Activated CD8-positive, alpha-beta memory T cell treated with anti-CD3 and anti-CD28 coated beads, Interleukin-2, amount 10 ng/mL, durations not matched to agents 7 days and 5 days (primary cell): ENCODE measurements at places on chromosomes 2 and 18. TPM values are rescaled to one million over a fixed set of nuclear protein-coding genes. Genes with fewer than 3 reads are reported as not detected.

MROH2A gene
- total RNA-seq, result not detected

ALK gene
- total RNA-seq, result not detected

TMBIM1 gene
- total RNA-seq, result 51.5 TPM

MOGAT1 gene
- not detected for total RNA-seq

LHCGR gene
- total RNA-seq, result not detected

SAG gene
- 0.23 TPM for total RNA-seq

DNA sequence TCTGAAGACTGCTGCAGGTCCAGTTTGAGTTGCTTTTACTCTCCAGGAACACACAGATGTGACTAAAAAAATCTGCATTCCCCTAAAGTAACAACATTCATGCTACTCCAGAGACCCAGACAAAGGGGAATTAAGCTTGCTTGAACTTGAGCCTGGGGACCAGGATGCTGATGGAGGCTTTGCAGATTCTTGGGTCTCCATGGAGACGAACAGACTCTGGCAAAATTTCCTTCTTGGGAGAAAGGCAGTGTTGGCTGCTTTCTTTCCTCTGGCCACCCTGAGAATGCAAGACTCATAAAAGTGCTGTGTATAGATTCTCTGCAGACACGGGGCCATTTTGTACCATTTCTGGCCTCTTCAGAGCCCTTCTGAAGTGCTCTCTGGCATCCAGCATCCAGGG lies 112.0 kb downstream of the ACTR3 start:
- no peaks in the 10 kb centered on the region for H3K36me3 ChIP-seq
- peaks cover 4% of the 10 kb centered on the region for H3K4me1 ChIP-seq

DNA sequence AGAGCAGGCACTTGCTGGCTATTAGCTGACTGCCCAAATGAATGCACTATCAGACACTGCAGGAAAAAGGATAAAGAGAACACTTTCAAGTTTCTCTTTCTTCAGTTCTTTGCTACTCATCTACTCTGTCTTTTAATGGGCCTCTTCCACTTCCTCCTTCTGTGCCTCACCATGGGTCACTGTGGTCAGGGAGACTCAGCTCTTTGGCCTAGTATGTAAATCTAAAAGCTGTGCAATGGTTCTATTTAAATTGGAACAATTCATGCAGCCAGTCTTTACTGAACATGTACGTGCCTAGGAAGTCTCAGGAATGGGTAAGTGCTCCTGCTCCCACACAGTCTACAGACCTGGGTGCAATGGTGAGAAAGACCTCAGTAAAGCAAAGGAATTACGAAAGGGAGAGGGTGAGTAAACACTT lies 79.1 kb upstream of the DNMT3A start:
- H3K36me3 ChIP-seq, result peaks cover 19% of the 10 kb centered on the region
- H3K4me3 ChIP-seq, result no peak overlapping the region
- H3K4me1 ChIP-seq, result peaks cover 27% of the 10 kb centered on the region
- H3K27ac ChIP-seq, result no peak overlapping the region
- DNase-seq, result no peak

GRCh38 chr2:115165529-115166109 lies 723.2 kb downstream of the DPP10 start:
- peaks cover 5% of the 10 kb centered on the region for H3K36me3 ChIP-seq
- no peak overlapping the region for H3K4me3 ChIP-seq
- peaks cover 5% of the 10 kb centered on the region for H3K4me1 ChIP-seq
- no peak for DNase-seq
- no peak overlapping the region for H3K27ac ChIP-seq

- no peak overlapping the region for H3K4me3 ChIP-seq
- H3K27ac ChIP-seq, result no peak overlapping the region
- no peaks in the 10 kb centered on the region for H3K27me3 ChIP-seq
- H3K36me3 ChIP-seq, result no peaks in the 10 kb centered on the region
- no peak for DNase-seq
Observed at GRCh38 chr2:217325251-217325650, 465.4 kb upstream of the TNP1 start.

DNA sequence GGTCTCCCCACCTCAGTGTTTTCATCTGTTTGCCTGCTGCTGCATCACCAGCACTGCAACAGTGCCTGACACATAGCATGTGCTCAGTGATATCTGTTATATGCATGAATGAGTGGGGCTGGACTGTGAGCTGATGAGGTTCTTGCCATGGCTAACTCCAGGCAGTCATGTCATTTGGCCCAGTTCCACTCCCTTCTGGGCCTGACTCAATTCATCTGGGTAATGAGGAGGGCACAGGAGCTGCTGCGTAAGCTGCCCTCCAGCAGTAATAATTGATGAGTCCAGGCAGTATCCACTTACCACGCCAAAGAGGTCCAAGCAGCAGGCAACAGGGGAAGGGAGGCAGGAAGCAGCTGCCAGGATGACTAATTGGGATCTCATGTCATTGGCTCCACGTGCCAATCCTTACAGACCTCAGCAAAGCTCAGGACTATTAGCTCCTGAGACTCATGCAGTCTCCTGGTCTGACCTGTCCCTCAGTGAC lies 34.1 kb upstream of the MAT2A start:
- H3K27ac ChIP-seq, result no peak overlapping the region
- H3K36me3 ChIP-seq, result no peaks in the 10 kb centered on the region
- no peaks in the 10 kb centered on the region for H3K4me1 ChIP-seq
- no peak overlapping the region for H3K4me3 ChIP-seq
- DNase-seq, result no peak

DNA sequence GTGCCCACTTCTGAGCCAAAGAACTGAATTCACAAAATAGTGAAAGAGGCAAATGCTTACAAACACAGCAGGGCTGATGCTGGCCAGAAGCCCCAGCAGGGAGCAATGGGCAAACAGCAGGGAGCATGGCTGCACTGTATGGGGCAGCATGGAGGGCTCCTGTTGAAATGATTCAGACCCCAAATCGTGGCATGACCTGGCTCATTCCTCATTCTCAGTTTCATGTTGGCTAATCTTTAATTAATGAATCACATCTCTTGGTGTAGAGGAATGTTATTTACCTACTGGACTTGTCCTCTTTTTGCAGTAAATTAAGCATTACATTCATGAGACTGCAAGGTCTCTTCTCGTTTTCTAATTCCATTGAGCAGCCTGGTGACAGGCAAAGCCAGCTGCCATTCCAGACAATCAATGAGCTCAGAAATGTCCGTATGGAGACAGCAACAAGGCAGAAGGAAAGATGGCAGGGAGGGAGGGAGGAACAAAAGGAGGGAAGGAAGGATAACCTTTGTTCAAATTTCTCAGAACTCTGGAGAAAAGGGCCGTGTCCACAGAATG lies 84.9 kb upstream of the ST8SIA3 start:
- no peak for DNase-seq
- H3K4me1 ChIP-seq, result no peaks in the 10 kb centered on the region
- no peaks in the 10 kb centered on the region for H3K36me3 ChIP-seq

- no peaks in the 10 kb centered on the region for H3K36me3 ChIP-seq
- no peaks in the 10 kb centered on the region for H3K4me1 ChIP-seq
- H3K27me3 ChIP-seq, result no peaks in the 10 kb centered on the region
- H3K4me3 ChIP-seq, result no peak overlapping the region
- no peak for DNase-seq
Observed at GRCh38 chr2:132725748-132726147, 55.7 kb upstream of the LYPD1 start.

- H3K27ac ChIP-seq, result no peak overlapping the region
- H3K27me3 ChIP-seq, result no peaks in the 10 kb centered on the region
- H3K4me3 ChIP-seq, result no peak overlapping the region
- H3K36me3 ChIP-seq, result no peaks in the 10 kb centered on the region
Observed at GRCh38 chr2:134576478-134576877, 142.3 kb downstream of the TMEM163 start.

DNA sequence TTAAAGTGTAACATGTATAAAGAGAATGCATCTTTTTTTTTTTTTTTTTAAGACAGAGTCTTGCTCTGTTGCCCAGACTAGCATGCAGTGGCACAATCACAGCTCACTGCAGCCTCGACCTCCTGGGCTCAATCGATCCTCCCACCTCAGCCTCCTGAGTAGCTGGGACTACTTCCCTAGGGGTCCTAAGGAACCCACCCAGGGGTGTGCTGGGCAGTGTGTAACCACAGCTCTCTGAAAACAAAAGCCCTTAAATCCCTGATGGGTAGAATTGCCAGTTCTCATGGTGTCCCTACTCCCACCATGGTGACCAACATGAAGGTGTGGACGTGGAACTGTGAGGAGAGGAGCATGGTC lies 105.6 kb upstream of the ST3GAL5 start:
- H3K4me1 ChIP-seq, result peaks cover 73% of the 10 kb centered on the region
- peak overlapping the region; percentile 94 for H3K27ac ChIP-seq
- H3K36me3 ChIP-seq, result peaks cover 9% of the 10 kb centered on the region
- H3K4me3 ChIP-seq, result no peak overlapping the region

GRCh38 chr2:24228470-24228869 lies 53.6 kb downstream of the FAM228A start:
- no peaks in the 10 kb centered on the region for H3K36me3 ChIP-seq
- no peak for DNase-seq
- H3K27ac ChIP-seq, result no peak overlapping the region
- H3K27me3 ChIP-seq, result no peaks in the 10 kb centered on the region

DNA sequence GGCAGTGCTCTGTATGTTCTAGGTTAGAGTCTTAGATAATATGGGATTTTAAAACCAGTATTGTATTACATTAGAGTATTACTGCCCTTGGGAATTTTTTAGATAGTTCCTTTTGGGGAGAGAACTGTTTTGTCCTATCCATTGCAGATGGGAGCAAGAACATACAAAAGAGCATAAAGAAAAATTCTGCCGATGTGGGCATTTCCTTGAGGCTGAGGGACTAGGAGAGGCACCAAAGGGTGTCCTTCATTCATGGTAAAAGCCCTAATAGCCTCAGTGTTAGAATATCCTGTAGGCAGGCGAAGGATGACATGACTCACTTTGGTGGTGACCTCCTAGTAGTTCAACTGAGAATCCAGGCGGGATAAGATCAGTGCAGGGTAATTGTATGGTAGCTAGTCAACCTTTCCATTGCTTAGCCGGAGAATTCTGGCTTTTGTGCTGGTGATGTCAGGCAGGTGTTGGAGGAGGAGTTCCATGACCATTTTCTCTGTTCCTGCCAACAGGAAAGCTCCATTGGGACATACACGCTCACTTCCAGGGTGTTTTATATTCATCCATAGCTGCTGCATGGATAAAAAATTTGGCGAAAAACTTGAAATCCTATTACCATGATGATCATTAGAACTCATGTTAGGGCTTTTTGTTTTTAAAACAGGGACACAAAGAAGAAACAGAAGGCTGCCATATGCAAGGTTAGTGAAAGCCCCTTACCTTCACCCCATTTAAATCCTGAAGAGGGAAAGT lies 28.1 kb downstream of the EPAS1 start:
- H3K4me1 ChIP-seq, result peaks cover 14% of the 10 kb centered on the region
- H3K36me3 ChIP-seq, result no peaks in the 10 kb centered on the region
- no peak for DNase-seq

- no peak overlapping the region for H3K4me3 ChIP-seq
- no peaks in the 10 kb centered on the region for H3K4me1 ChIP-seq
- no peak overlapping the region for H3K27ac ChIP-seq
- no peak for DNase-seq
Observed at GRCh38 chr2:56522605-56523089, 338.9 kb downstream of the CCDC85A start.

GRCh38 chr2:31011587-31011986 lies 126.7 kb downstream of the GALNT14 start:
- DNase-seq, result no peak
- peaks cover 20% of the 10 kb centered on the region for H3K27me3 ChIP-seq
- no peaks in the 10 kb centered on the region for H3K4me1 ChIP-seq
- no peaks in the 10 kb centered on the region for H3K36me3 ChIP-seq
- no peak overlapping the region for H3K4me3 ChIP-seq

- no peaks in the 10 kb centered on the region for H3K4me1 ChIP-seq
- H3K27me3 ChIP-seq, result no peaks in the 10 kb centered on the region
- no peak overlapping the region for H3K27ac ChIP-seq
- no peak overlapping the region for H3K4me3 ChIP-seq
- no peak for DNase-seq
Observed at GRCh38 chr2:129587426-129588064, 391.9 kb upstream of the RAB6C start.

DNA sequence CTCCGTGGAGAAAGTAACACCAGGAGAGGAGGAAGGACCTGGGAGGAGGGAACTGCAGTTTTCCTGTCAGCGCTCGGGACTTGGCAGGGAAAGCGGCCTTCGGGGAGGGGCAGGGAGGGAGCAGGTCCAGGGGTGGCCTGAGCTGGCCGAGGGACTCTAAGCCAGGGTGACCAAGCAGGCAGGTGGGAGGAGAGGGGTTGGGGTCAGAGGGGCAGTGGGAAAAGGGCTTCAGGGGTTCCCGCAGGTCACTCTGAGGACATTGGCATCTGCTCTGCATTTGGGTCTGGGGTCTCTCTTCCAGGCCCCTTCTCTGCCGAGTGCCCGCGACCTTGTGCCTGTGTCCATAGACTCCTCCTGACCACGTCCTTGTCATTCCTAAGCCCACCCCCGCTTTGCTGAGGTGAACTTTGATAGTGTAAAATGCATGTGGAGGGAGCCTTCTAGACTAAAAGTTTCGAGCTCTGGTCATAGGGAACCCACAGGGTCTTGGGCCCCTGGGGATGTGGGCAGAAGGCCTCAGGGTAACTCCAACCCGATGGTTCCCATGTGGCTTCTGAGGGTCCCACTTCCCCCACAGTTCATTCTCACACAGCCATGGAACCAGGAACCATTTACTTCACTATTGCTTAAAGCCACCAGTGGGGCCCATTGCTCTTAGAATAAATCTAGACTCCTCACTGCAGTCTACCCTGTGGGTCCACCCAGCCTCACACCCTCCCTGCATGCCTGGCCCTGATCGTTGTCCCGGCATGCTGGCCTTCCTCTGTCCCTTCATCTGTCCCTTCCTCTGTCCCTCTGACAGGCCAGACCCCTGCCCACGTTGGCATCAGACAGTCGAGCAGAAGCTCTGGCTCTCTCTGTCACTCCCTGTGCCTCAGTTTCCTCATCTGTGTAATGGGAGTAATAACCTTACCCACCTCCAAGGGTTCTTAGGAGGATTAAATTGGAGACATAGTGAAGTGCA lies 229.2 kb downstream of the SEPTIN10 start:
- no peaks in the 10 kb centered on the region for H3K4me1 ChIP-seq
- H3K4me3 ChIP-seq, result no peak overlapping the region
- DNase-seq, result no peak
- peaks cover 4% of the 10 kb centered on the region for H3K27me3 ChIP-seq
- no peak overlapping the region for H3K27ac ChIP-seq

DNA sequence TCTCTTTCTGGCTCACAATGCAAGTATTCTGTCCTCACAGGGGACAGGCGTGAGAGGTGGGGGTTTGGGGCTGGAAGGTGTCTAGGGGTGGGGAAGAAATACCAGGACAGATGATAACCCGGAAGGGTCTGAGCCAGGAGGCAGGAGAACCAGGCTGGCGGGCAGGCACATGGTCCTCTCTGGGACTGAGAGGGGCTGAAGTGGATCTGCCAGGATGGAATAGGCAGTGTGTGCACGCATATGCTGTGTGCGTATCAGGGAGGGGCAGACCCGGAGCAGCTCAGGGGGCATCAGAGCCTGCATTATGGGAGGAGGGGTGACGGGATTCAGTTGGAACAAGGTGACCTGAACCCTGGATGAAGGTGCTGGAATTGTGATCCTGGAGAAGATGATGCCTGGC lies 157.3 kb downstream of the DYSF start:
- no peak overlapping the region for H3K4me3 ChIP-seq
- no peak overlapping the region for H3K27ac ChIP-seq
- no peaks in the 10 kb centered on the region for H3K36me3 ChIP-seq
- no peaks in the 10 kb centered on the region for H3K4me1 ChIP-seq
- peak; percentile 32 for DNase-seq

- H3K36me3 ChIP-seq, result no peaks in the 10 kb centered on the region
- peaks cover 11% of the 10 kb centered on the region for H3K27me3 ChIP-seq
- DNase-seq, result no peak
Observed at GRCh38 chr2:29808321-29808720, 113.1 kb downstream of the ALK start.

- no peak for DNase-seq
- H3K4me3 ChIP-seq, result no peak overlapping the region
- H3K27ac ChIP-seq, result no peak overlapping the region
- peaks cover 20% of the 10 kb centered on the region for H3K27me3 ChIP-seq
- H3K36me3 ChIP-seq, result no peaks in the 10 kb centered on the region
- H3K4me1 ChIP-seq, result peaks cover 12% of the 10 kb centered on the region
Observed at GRCh38 chr2:207805566-207806226, 36.0 kb upstream of the FZD5 start.
